Mucosa of gallbladder (tissue), 1 donor: ENCODE measurements at places on chromosomes 3 and 15. TPM values are rescaled to one million over a fixed set of nuclear protein-coding genes. Genes with fewer than 3 reads are reported as not detected.

The CYP1A2 gene
- total RNA-seq: 0.14 TPM

The SLC12A1 gene
- not detected for total RNA-seq

The TF gene
- 22.7 TPM for total RNA-seq

The ILDR1 gene
- 19.9 TPM for total RNA-seq

The SKOR1 gene
- 0.43 TPM for total RNA-seq

The MUSTN1 gene
- 4.7 TPM for total RNA-seq

The GABPB1 gene
- 16.0 TPM for total RNA-seq

The THAP10 gene
- 4.9 TPM for total RNA-seq

The REC114 gene
- not detected for total RNA-seq

The SEMA3B gene
- 87.0 TPM for total RNA-seq
